ENCODE measurements at places on chromosomes 1 and 21.
A peak's percentile ranks its signal among the peaks of the same experiment; 100 is the strongest.

- no peak overlapping the region for H3K4me3 ChIP-seq
- no peaks in the 10 kb centered on the region for H3K4me1 ChIP-seq
- H3K27me3 ChIP-seq: no peaks in the 10 kb centered on the region
- no peak for DNase-seq
- no peak overlapping the region for H3K27ac ChIP-seq
Observed at GRCh38 chr1:26542771-26543451, 13.3 kb downstream of the RPS6KA1 start.

DNA sequence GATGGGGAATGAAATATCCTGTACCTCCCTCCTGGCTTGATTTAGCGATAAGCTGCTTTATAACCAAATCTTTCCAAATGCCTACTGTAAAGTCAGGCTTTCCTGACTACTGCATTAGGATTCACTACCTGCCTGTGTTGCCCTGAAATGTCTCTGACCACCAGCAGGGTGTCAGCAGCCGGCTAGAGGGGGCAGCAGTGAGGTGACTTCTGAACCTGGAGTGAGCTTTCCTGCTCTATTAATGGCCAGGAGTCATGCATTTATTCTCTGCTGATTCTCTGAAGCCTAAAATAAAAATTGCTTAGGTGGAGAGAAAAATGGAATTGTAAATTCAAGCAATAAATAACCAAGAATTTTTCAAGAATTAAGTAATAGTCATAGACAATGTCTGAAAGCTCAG lies 2.5 kb downstream of the BACE2 start:
- H3K27me3 ChIP-seq: no peaks in the 10 kb centered on the region
- H3K27ac ChIP-seq: no peak overlapping the region
- H3K4me3 ChIP-seq: no peak overlapping the region
- H3K36me3 ChIP-seq: no peaks in the 10 kb centered on the region

GRCh38 chr1:208709981-208710380 lies 465.8 kb upstream of the PLXNA2 start:
- no peak for DNase-seq
- H3K27ac ChIP-seq: no peak overlapping the region
- no peaks in the 10 kb centered on the region for H3K36me3 ChIP-seq
- no peaks in the 10 kb centered on the region for H3K4me1 ChIP-seq
- H3K4me3 ChIP-seq: no peak overlapping the region

DNA sequence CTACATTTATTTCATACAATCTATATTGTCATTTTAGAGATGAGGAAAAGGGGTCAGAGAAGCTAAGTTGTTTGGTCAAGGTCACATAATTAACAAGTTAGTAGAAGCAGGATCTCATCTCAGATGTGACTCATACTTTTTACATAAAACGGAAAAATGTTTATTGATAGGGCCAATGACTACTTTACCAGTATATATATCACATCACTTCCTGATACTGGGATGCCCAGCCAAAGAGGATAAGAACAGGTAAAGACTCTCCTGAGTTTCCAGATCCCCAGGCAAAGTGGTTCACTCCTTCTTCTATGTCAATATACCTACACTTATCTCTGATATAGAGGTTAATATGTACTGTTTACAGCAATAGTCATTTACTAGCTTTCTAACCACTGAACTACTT lies 21.0 kb downstream of the YIPF1 start:
- peaks cover 4% of the 10 kb centered on the region for H3K36me3 ChIP-seq
- no peak for DNase-seq
- no peaks in the 10 kb centered on the region for H3K27me3 ChIP-seq
- peaks cover 4% of the 10 kb centered on the region for H3K4me1 ChIP-seq

GRCh38 chr1:170407581-170407980 lies 124.4 kb upstream of the GORAB start:
- H3K4me1 ChIP-seq: peaks cover 10% of the 10 kb centered on the region
- no peak for DNase-seq
- no peak overlapping the region for H3K4me3 ChIP-seq
- H3K36me3 ChIP-seq: no peaks in the 10 kb centered on the region
- no peak overlapping the region for H3K27ac ChIP-seq

GRCh38 chr1:44467566-44467965 lies 62.5 kb downstream of the RNF220 start:
- H3K4me3 ChIP-seq: no peak overlapping the region
- no peak overlapping the region for H3K27ac ChIP-seq
- no peaks in the 10 kb centered on the region for H3K4me1 ChIP-seq
- no peaks in the 10 kb centered on the region for H3K36me3 ChIP-seq

DNA sequence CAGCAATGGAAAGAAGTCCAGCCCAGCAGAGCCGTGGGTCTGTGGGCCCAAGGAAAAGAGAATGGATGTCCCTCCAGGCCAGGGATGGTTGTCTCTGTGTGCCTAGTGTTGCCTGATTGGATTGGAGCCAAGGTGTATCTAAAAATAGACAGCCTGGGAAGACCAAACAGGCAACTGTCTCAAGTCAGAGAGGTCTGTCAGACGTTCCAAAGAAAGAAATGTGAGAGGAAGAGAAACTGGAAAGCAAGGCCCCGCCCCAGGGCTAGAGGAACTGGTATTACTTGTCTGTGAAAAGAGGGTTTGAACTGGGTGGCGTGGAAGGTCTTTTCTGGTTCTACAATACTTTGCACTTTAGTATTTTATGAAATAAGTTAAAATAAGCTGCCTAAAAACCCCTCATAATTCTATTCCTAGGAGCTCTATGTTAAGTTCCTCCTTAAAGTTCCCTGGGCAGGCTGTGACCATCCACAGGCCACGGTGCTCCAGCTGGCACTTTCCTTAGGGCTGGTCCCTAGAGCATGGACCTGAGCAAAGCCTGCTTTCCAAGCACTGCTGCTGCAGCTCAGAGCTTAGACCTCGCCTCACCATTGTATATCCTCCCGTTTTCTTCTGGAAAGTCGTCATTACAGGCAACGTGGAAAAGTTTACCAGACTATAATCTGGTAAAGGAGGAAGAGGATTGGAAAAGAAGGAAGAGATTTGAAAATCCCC lies 151.6 kb downstream of the DISC1 start:
- peaks cover 23% of the 10 kb centered on the region for H3K4me1 ChIP-seq
- H3K4me3 ChIP-seq: no peak overlapping the region
- no peaks in the 10 kb centered on the region for H3K36me3 ChIP-seq
- peak; percentile 30 for DNase-seq
- H3K27ac ChIP-seq: no peak overlapping the region

GRCh38 chr1:200154069-200154767 lies 126.7 kb downstream of the NR5A2 start:
- no peak overlapping the region for H3K4me3 ChIP-seq
- H3K4me1 ChIP-seq: no peaks in the 10 kb centered on the region
- H3K27me3 ChIP-seq: no peaks in the 10 kb centered on the region
- peak; percentile 8 for DNase-seq
- H3K27ac ChIP-seq: no peak overlapping the region

DNA sequence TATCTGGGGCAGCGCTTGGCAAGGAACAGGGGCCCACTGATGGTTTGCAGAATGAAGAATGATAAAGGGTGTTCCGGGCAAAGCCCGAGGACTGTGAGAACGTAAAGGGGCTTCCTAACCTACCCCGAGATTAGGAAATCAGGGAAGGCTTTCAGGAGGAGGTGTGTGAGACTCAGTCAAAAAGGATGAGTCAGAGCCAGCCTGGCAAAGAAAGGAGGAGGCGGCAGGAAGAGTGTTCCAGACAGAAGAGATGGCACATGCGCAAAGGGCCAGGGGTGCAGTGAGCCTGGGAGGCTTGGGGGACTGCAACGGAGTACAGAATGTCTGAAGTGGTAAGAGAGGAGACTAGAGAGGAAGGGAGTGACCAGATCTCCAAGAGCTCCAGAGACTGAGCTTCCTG lies 70.3 kb downstream of the RAP1GAP start:
- no peaks in the 10 kb centered on the region for H3K36me3 ChIP-seq
- no peaks in the 10 kb centered on the region for H3K4me1 ChIP-seq
- H3K27ac ChIP-seq: no peak overlapping the region
- no peak overlapping the region for H3K4me3 ChIP-seq

- no peak overlapping the region for H3K27ac ChIP-seq
- no peaks in the 10 kb centered on the region for H3K27me3 ChIP-seq
- H3K4me1 ChIP-seq: peaks cover 12% of the 10 kb centered on the region
Observed at GRCh38 chr1:52751589-52752483, 25.6 kb downstream of the ZYG11B start.

GRCh38 chr1:23371987-23372880 lies 2.6 kb upstream of the ZNF436 start:
- DNase-seq: no peak
- H3K4me3 ChIP-seq: no peak overlapping the region
- no peak overlapping the region for H3K27ac ChIP-seq

DNA sequence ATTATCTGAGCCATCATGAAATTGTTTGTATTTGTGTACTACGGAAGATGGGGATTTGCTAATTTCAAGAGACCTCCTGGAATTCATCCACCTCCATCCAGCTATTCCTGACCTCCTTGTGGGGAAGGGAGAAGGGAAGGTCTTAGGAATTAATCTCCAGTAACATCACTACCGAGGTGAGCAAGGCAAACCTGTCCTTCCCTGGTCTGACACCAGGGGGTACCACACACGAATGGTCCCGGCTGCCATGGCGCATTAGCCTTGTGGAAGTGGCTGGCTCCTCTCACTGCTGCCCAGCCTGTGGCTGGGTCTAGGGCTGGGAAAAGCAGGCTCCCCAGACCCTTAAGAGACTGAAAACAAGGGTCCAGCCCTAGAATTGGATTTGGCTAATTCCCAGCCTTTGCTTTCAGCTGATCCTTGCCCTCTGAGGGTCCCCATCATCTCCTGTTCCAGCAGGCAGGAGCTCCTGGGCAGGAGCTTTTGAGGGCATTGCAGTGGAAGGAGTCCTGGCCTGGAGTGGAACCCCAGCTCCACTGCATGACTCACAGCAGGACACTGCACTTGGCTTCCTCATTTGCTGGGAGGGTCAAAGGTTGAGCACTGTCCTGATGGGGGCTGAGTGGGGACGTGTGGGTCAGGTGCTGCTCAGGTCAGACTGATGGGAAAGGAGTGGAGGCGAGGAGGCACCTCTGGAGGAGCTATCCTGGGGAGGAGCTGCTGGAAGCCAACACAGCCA lies 34.8 kb downstream of the RIMS3 start:
- no peaks in the 10 kb centered on the region for H3K36me3 ChIP-seq
- no peak overlapping the region for H3K27ac ChIP-seq
- H3K27me3 ChIP-seq: no peaks in the 10 kb centered on the region

GRCh38 chr1:50163680-50164079 lies 55.0 kb downstream of the ELAVL4 start:
- H3K4me3 ChIP-seq: no peak overlapping the region
- H3K36me3 ChIP-seq: no peaks in the 10 kb centered on the region
- no peak for DNase-seq
- no peaks in the 10 kb centered on the region for H3K4me1 ChIP-seq

- peak within 1 kb of the TSS; percentile 77 for H3K4me3 ChIP-seq
- peak; percentile 61 for DNase-seq
- no peaks in the 10 kb centered on the region for H3K36me3 ChIP-seq
- H3K27ac ChIP-seq: no peak within 1 kb of the TSS
- H3K27me3 ChIP-seq: peaks cover 5% of the 10 kb centered on the region
Observed at GRCh38 chr1:109655615-109656519, at the start of gene GSTM4. TSS of gene GSTM4 (plus strand) at chr1:109656099. CDS start at chr1:109656390, 291 bp downstream.

GRCh38 chr1:33396188-33397124 lies 34.4 kb downstream of the PHC2 start:
- H3K36me3 ChIP-seq: no peaks in the 10 kb centered on the region
- no peaks in the 10 kb centered on the region for H3K4me1 ChIP-seq
- H3K27me3 ChIP-seq: no peaks in the 10 kb centered on the region
- H3K4me3 ChIP-seq: no peak overlapping the region
- DNase-seq: peak; percentile 58
- no peak overlapping the region for H3K27ac ChIP-seq

- DNase-seq: peak; percentile 69
- H3K4me1 ChIP-seq: peaks cover 58% of the 10 kb centered on the region
- peak overlapping the region; percentile 49 for H3K27ac ChIP-seq
- no peaks in the 10 kb centered on the region for H3K36me3 ChIP-seq
- no peak overlapping the region for H3K4me3 ChIP-seq
Observed at GRCh38 chr1:208223136-208223535, 21.0 kb downstream of the PLXNA2 start.

DNA sequence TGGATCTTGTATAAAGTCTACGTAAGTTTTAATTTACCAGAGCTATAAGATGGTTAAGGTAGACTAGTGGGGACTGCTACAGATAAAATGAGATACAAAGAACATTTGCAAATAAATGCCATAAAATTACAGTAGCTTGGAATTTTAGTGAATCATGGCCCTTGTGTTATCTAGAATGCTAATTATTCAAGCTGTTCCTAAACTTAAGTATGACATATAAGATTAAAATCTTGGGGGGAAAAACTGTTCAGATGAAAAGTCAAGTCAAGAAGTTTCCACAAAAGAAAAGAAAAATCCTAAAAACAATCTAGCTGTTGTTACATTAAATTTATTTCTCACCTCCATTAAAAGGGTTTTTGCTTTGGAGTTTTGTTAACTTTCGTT lies 51.7 kb downstream of the SIM2 start:
- H3K27ac ChIP-seq: peak overlapping the region; percentile 67
- no peak overlapping the region for H3K4me3 ChIP-seq
- peaks cover 45% of the 10 kb centered on the region for H3K4me1 ChIP-seq
- H3K36me3 ChIP-seq: no peaks in the 10 kb centered on the region

- no peaks in the 10 kb centered on the region for H3K27me3 ChIP-seq
- no peaks in the 10 kb centered on the region for H3K4me1 ChIP-seq
- no peak for DNase-seq
Observed at GRCh38 chr1:213474054-213474453, 423.0 kb downstream of the RPS6KC1 start.

GRCh38 chr21:33412832-33413519 lies 9.8 kb downstream of the IFNGR2 start:
- H3K27me3 ChIP-seq: no peaks in the 10 kb centered on the region
- no peak overlapping the region for H3K4me3 ChIP-seq
- H3K4me1 ChIP-seq: no peaks in the 10 kb centered on the region

DNA sequence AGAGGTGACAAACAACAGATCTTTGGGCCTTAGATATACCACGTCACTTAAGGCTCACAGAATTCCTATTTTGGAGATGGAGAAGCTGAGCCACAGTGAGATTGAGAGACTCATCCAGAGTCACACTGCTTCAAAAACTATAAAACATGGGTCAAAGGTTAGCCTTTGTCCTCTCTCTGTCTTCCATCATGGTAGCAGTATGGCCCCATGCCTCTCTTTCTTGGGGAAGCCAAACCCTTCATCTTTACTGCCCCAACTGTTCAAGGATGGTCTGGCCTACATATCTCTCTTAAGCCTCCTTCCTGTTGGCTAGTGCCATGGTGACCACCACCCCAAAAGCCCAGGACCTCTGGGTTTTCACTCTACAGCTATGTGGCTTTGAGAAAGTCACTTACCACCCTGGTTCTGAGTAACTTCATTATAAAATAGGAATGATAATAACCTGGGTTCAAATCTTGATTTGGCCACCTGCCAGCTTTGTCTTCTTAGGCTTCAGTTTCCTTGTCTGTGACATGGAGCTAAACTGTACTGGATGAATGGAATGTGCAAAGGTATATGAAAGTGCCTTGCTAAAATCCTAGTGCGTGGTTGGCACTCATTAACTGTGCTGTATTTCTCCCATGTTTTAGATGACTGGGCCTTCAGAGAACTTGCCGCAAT lies 85.9 kb upstream of the JUN start:
- no peak overlapping the region for H3K4me3 ChIP-seq
- no peak for DNase-seq
- H3K27me3 ChIP-seq: no peaks in the 10 kb centered on the region
- H3K27ac ChIP-seq: no peak overlapping the region

- H3K36me3 ChIP-seq: no peaks in the 10 kb centered on the region
- no peak overlapping the region for H3K4me3 ChIP-seq
- no peak for DNase-seq
Observed at GRCh38 chr1:188170411-188170810, 1341.7 kb downstream of the PLA2G4A start.

- H3K4me3 ChIP-seq: no peak overlapping the region
- no peaks in the 10 kb centered on the region for H3K36me3 ChIP-seq
- H3K27ac ChIP-seq: no peak overlapping the region
- H3K27me3 ChIP-seq: no peaks in the 10 kb centered on the region
- no peak for DNase-seq
- no peaks in the 10 kb centered on the region for H3K4me1 ChIP-seq
Observed at GRCh38 chr1:19936061-19936750, 12.8 kb upstream of the PLA2G2E start.

Measured in astrocyte (in vitro differentiated cells and primary cell).